ENCODE measurements at places on chromosomes 5 and 9. TPM values are rescaled to one million over a fixed set of nuclear protein-coding genes. Genes with fewer than 3 reads are reported as not detected.

Gene NUTM2F
- total RNA-seq: not detected

Gene DHX29
- 16.7 TPM for total RNA-seq

DNA sequence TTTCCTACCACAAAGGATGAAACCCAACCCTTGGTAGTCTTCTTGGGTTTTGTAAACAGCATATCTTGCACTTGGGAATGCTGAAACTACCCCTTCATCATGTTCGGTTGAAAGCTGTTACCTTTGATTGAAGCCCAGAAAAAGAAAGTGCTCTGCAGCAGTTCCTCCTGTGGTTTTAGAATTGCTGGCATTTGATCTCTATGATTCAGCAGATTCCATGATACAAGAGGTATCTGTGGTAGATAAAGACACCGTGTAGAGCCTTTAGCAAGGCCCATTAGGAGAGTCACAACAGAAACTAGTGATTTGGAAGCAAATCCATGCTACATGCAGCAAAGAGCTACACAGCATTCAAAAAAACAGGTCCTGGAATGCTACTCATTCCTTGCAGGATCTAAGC, 557.0 kb downstream of the TLE1 start:
- H3K27ac ChIP-seq: no peak overlapping the region
- H3K4me3 ChIP-seq: no peak overlapping the region
- no peaks in the 10 kb centered on the region for H3K4me1 ChIP-seq
- no peak for DNase-seq
- H3K27me3 ChIP-seq: no peaks in the 10 kb centered on the region

Gene ANXA1
- 362 TPM for total RNA-seq

Gene RNF20
- total RNA-seq: 42.5 TPM

DNA sequence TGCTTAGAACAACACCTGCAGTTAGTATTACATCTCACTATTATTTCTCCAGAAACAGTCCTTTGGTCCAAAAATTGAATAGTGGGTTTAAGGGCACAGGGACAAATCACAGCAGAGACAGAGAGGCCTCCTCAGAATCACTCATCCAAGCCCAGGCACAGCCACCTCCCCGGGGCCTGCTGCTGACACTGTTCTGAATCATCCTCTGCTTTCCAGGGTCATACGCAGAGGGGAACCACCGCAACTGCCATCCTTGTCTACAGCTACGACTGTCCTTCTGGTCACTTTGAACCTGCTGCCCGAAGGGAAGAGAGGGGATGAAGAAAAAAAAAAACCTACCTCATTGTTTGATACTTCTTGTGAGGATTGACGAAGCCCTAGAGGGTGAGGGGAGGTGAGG, 35.3 kb upstream of the MAN2A1 start:
- no peak overlapping the region for H3K27ac ChIP-seq
- peaks cover 8% of the 10 kb centered on the region for H3K4me1 ChIP-seq
- H3K27me3 ChIP-seq: no peaks in the 10 kb centered on the region
- no peaks in the 10 kb centered on the region for H3K36me3 ChIP-seq

- no peaks in the 10 kb centered on the region for H3K27me3 ChIP-seq
- H3K4me3 ChIP-seq: no peak overlapping the region
- H3K4me1 ChIP-seq: no peaks in the 10 kb centered on the region
Observed at GRCh38 chr9:32264170-32264864, 120.1 kb upstream of the ACO1 start.

Gene SLC6A18
- not detected for total RNA-seq

- no peak overlapping the region for H3K27ac ChIP-seq
- H3K36me3 ChIP-seq: no peaks in the 10 kb centered on the region
- no peaks in the 10 kb centered on the region for H3K4me1 ChIP-seq
- no peak for DNase-seq
- H3K27me3 ChIP-seq: no peaks in the 10 kb centered on the region
Observed at GRCh38 chr5:32330126-32330971, 17.6 kb upstream of the MTMR12 start.

GRCh38 chr5:95448789-95449188, 57.6 kb downstream of the FAM81B start:
- H3K4me1 ChIP-seq: no peaks in the 10 kb centered on the region
- no peak overlapping the region for H3K27ac ChIP-seq
- H3K36me3 ChIP-seq: no peaks in the 10 kb centered on the region
- H3K4me3 ChIP-seq: no peak overlapping the region
- DNase-seq: no peak

GRCh38 chr5:54539001-54539400, 21.4 kb downstream of the SNX18 start:
- DNase-seq: no peak
- H3K27me3 ChIP-seq: no peaks in the 10 kb centered on the region
- H3K4me3 ChIP-seq: no peak overlapping the region
- peaks cover 21% of the 10 kb centered on the region for H3K4me1 ChIP-seq
- H3K36me3 ChIP-seq: peaks cover 2% of the 10 kb centered on the region
